ENCODE measurements at places on chromosomes 12 and 14.

DNA sequence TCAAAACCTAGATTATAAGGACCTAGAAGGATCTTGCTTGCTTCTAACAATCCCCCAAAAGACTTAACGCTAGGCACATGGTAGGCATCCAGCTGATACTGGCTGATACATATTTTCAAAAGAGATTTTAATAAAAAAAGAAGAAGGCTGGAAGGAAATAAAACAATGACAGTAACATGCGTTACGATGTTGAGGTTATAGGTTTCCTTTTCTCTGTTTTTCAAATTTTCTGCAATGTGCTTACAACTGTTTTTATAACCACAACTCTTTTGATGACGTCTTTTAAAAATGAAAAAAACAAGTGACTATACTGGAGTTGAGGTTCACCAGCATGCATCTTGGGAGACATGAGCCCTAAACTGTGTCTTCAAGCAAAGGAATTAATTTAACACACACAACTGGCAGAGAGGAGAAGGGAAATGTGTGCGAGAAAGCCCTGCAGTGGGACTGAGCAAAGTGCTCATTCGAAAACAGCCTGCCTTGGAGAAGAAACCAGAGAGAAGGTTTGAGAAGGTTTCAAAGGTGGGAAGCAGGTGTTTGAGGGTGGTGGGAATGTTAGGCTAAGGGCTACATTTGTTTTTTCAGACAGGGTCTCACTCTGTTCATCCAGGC, 80.4 kb downstream of the DUSP16 start:
- DNase-seq = no peak

DNA sequence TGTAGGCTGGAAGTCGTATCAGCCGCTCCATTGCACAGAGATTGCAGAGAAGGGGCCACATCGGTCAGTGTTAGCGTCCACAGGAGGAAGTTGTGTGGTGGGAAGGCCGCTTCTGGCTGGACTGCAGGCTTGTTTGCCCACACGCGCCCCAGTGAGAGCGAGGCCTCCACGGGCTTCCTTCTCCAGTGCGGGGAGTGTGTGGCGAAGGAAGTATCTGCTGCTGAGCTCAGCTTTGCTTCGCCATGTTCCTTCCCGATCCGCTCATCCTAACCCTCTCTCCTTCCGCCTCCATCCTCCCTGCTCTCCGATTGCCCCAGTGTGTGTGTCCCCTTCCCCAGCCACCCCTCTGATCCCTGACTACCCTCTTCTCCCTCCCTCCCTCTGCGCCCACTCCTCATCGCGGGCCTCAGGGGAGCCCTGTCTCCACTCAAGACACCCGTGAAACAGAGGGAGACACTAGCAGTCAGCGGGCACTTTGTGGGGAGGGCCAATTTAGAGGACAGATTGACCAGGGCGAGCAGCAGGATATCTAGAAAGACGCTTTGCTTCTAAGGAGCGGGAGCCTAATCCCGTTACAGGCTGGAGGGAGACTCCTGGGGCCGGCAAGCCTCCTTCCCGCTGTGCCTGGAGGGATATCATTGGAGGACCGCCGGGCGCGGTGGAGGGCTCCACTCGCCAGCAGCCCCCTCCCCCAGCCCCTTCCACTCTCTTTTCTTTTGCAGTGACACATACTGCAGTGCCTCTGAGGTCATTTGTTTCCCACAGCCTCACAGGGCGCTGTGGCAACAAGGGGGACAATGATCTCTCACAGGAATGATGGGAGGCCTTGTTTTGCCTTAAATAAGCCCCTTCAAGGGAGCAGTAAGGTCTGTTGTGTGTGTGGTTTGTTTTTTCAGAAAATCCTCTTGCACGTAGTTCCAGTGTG, 428.8 kb downstream of the ZFP36L1 start:
- no peak for DNase-seq

DNA sequence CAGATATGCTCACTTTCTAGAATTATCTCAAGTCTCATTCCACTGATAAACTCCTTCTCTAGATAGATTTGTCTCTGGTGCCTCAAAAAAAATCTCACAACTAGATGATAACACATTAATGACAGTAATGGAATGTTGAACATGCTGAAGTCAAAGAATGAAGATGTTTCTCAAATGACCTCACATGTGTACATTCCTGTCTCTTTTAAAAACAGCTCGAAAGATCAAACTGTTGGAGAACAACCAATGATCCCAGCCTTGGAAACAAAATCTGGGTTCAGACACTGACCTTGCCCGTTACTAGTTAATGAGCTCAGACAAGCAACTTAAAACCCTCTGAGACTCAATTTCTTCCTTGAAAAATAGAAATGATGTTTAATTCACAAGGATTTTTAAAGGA, 44.7 kb upstream of the KCNJ8 start:
- DNase-seq = no peak

DNA sequence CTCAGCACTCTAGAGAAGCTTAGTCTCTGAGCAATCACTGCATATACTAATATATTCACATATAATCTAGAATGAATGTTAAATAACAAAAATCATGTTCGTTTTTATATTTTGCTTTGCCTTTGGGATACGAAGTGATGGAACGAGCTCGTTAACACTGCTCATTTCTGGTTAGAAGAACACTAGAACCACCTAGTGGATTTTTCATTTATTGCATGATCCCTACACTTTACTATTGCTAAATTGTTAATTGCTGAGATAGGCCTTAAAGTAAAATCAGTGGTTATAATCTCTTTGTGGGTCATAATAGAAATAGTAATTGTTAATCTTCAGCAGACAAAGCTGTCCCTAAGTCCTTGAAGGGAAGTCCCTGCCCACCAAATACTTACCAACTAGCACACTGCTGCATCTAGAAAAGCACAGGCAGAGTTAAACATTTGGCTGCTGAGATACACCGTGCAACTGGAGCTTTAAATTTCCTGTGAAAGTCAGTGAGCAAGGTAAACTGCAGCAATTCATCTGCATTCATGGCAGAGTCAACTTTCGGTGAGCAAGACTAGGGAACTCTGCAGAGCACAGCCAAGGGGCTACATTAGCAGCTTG, 353.7 kb downstream of the APAF1 start:
- DNase-seq = no peak

All from prostate gland (tissue), 2 donors.